ENCODE measurements at places on chromosomes 2 and 18.
A peak's percentile ranks its signal among the peaks of the same experiment; 100 is the strongest.

DNA sequence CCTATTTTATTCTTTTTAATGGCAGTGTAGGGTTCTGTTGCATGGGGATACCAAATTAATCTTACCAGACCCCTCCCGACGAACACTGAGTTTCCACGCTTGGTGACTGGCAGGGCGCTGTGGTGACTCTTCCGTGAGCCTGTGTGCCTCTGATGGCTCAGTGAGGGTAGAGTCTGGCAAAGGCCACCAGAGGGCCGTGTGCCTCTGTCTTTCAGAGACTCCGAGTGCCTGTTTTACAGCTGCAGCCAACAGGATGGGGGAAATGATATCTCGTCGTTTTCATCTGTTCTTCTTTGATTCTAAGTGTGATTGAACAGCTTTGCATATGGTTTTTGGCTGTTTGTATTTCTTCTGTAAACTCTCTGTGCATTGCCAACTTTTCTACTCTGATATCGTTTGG lies 99.8 kb downstream of the ZNF236 start:
- no peak for DNase-seq

GRCh38 chr2:206820807-206821206 lies 55.4 kb downstream of the FASTKD2 start:
- DNase-seq, result no peak

DNA sequence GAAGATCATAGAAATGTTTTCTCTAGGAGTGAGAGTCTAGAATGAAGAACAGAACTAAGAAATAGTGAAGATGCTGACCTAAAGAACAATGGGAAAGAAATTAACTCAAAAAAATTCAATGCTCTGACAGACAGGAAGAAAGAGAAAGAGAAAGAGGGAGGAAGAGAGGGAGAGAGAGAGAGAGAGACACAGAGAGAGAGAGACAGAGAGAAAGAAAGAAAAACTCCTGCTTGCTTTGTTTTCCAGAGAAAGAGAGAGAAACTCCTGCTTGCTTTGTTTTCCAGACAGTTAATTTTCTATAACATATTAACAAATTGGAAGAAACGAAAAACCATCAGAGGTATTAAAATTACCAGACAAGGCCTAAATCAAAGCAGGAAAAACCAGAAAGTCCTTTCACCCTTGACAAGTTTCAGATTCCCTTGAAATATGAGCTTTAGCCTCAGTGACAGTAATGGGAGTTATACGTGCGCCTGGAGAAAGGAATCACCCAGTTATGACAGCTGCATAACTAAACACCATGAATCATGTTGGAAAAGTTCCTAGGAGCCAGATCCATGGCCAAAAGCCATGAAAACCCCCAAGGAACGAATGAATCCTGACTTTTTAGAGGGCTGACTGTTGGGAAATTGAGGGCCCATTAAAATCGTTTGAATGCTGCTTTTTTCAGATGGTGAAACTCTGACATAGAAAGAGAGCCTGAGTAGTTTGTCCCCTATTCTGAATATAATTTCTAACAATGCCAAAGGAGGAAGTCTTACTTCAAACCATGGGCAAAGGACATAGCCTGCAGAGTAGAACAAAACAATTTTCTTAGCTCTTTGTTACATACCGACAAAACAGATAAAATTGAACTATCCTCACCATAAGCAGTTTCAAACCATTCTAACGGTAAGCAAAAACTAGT lies 228.6 kb upstream of the CHST9 start:
- peak; percentile 43 for DNase-seq

GRCh38 chr2:191866675-191867506 lies 20.0 kb upstream of the CAVIN2 start:
- peak; percentile 52 for DNase-seq

- DNase-seq, result no peak
Observed at GRCh38 chr2:119086327-119086726, 72.2 kb downstream of the C1QL2 start.

DNA sequence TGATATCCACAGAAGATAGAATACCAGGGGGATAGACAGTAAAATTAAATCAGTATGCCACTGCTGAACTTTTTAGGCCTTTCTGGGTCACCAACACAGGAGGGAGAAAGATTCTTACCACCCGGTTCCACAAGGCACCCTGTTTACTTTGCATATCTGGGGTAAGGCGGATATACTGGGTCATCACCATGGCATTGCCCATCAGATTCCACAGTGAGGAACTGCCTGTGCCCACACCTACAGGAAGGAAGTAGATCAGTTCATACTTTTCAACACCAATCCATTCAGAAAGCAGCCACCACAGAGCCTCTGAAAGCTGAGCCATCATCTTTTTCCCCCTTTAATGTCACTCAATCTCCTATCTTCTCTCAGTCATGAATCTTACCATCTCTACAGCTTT lies 2.0 kb downstream of the LMAN2L start:
- no peak for DNase-seq

DNA sequence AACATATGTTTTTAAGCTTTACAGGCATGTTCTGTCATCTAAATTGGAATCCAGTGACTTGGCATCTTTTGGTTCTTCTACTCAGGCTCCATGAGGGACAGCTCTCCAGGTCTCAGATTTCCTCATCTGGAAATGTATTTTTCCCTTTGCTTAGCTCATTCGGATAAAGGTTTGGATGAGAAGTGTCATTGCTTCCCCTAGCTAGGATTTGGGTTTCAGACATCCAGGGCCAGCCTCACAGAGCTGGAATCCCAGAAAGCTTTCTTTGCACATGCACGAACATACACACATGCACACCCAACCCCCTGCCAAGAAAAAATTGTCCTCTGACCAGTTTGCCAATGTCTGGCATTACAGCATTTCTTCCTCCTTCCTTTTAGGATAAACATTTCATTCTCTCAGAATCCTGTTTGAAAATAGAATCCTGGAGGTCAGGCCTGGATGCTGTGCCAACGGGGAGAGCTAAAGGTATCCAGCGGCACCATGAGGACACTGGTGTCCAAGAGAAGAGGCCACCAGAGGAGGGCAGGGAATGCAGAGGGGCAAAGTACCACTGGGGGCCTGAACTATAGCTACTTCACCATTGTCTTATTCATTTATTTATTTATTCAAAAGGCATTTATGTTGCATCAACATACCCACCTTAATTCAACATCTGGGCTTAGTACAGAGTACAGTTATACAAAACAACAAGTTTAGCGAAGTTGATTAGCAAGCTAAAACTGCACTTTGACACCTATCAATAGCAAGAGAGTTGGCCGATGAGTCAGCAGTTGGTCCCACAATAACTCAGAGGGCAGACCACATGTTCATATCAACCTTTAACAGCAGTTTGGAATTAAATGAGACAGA lies 97.9 kb upstream of the ATL2 start:
- DNase-seq, result no peak

DNA sequence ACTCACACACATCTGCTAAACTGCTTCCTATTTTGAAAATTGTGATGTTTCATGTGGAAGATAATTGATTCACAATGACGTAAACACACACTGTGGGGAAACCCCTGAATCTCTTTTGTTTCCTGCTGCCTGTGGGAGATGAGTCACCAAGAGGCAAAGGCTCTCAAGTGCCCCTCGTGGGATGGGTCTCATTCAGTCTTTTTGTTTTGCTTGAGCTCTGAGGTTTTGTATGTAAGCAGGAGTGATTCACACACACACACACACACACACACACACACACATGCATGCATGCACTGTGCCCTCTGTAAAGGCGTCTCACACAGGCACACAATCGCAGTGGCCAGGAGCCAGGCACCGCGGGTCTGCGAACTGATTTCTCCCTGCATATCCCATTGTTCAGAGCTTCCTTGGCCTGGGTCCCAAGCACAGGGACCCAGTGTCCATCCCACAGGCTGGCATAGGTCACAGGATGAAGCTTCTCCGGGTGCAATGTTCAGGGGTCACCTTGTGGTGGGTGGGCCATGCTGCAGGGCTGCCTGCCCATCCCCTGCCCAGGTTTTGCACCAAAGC lies 12.1 kb upstream of the ARHGEF4 start:
- DNase-seq, result no peak

- no peak for DNase-seq
Observed at GRCh38 chr18:79801641-79802040, 3.9 kb downstream of the KCNG2 start.

- DNase-seq, result no peak
Observed at GRCh38 chr2:215839309-215839708, 174.0 kb downstream of the MREG start.

GRCh38 chr2:240237609-240238174 lies 97.2 kb upstream of the OTOS start:
- no peak for DNase-seq

DNA sequence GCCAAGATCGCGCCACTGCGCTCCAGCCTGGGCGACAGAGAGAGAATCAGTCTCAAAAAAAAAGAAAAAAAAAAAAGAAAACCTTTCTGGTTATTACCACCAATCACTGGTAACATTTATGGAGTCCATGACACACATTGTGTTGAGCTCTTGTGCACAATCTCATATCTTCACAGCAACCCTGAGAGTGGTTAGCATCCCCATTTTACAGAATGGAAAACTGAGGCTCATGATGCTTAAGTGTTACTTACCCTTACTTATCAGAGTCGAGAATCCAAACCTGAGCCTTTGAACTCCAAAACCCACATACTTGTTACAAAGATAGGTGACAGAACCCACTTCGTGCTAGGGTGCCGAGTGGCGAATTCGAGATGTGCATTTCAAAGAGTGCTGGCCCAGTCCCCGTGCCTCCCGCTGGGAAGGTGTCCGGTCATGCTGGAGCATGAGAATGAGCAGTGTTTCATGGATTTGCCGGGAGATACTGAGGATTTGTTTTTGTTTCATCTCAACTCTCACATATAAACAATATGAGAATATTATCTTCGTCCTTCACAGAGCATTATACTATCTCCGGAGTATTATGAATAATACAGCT lies 50.9 kb downstream of the CYP27C1 start:
- DNase-seq, result no peak

DNA sequence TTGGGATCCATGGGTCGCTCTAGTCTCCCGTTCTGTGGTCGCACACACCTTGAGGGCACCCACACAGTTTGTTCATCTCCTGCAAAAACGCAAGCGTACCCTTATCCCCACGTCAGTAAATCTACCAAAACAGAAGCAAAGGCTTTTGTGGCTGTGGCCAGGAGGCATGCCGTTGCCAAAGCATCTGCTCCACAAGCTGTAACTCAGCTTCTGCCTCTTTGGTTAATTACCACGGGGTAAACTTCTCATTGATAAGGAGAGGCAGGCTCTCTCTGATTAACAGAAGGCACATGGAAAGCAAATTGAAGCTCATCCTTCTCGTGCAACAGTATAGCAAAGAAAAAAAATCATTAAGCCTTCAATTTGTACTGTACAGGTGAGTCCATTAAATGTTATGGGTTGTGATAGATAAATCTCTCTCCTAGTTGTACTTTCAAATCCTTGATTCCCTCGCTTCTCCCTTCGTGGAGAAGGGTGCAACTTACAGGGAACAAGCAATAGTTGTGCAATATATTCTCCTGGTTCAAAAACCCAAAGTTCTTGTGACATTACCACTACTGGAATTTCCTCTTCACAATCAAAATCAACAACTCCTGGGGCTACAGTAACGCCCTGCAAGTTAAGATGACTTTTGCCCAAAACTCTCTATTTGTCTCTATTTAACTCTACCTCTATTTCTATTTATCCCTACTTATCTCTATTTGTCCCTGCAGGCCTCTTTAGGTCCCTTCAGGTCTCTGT lies 10.3 kb downstream of the PECR start:
- no peak for DNase-seq

GRCh38 chr2:2191110-2191707 lies 139.9 kb downstream of the MYT1L start:
- DNase-seq, result no peak

DNA sequence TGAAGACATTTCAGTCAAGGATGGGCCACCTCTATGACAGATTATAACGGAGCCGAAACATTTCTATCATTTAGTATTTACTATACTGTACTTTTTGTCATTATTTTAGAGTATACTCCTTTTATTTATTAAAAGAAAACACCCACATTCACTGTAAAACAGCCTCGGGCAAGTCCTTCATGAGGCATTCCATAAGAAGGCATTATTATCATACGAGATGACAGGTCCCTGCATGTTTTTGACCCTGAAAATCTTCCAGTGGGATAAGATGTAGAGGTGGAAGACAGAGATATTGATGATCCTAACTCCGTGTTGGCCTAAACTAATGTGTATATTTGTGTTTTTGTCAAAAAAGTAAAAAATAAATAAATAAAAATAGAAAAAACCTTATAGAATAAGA lies 245.0 kb downstream of the MTX2 start:
- DNase-seq, result no peak

GRCh38 chr2:1862608-1863280 lies 118.4 kb upstream of the PXDN start:
- DNase-seq, result no peak

- DNase-seq, result no peak
Observed at GRCh38 chr18:58205443-58206160, 161.6 kb downstream of the NEDD4L start.

- DNase-seq, result no peak
Observed at GRCh38 chr2:226802573-226802972, 3.0 kb upstream of the IRS1 start.

DNA sequence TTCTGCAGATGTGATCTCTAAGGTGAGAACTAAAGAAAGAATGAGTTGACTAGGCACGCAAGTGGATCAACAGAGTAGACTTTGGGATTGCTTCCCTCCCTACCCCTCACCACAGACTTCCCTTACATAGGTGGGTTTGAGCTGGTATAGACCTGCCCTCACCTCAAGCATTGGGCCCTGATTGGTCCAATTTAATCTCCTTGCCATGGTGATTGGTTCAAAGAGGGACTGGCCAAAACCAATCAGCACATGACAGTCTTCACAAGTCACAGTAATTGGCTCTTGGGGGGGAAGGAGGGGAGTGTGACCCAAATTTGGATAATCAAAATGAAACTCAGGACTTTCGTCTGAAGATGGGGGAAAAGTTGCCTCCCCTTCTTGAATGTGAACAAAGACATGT lies 36.6 kb upstream of the LNPK start:
- DNase-seq, result no peak

DNA sequence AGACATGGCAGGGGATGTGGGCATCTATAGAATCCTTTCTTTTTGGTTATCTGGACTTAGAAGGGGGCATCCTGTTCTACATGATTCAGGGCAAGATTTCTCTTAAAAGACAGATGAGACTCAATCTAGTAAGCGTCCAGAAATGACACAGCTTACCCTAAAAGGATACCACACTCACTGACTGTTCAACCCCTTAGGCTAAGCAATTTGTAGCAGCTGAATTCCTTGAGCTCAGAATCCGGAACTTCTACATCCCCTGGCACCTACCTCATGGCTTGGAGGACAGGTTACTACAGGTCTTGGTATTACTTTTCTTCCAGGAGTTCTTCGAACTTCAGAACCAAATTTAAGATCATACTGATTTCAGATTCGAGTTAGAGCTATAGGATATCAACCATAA lies 138.4 kb downstream of the LAMA3 start:
- DNase-seq, result no peak

DNA sequence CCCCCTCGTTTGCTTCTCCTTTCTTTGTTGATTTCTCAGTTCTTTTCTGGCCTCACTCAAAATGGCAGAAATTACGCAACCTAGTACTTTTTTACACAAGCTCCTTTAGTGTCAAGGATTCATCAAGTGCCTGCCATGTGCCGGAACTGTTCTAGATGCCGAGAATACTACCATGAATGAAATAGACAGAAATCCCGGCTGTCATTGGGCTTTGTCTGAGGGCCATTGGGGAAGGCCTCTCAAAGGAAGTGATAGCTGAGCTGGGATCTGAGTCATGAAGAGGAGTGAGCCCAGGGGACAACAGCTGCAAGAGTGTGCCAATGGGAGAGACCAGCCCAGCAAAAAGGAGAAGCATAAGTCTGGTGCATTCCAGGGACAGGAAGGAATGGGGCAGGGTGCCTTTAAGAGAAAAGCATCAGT lies 34.3 kb upstream of the PPP1CB start:
- DNase-seq, result no peak

All from right renal cortex interstitium (tissue), 3 donors.